ENCODE measurements at places on chromosomes 5 and 9.

DNA sequence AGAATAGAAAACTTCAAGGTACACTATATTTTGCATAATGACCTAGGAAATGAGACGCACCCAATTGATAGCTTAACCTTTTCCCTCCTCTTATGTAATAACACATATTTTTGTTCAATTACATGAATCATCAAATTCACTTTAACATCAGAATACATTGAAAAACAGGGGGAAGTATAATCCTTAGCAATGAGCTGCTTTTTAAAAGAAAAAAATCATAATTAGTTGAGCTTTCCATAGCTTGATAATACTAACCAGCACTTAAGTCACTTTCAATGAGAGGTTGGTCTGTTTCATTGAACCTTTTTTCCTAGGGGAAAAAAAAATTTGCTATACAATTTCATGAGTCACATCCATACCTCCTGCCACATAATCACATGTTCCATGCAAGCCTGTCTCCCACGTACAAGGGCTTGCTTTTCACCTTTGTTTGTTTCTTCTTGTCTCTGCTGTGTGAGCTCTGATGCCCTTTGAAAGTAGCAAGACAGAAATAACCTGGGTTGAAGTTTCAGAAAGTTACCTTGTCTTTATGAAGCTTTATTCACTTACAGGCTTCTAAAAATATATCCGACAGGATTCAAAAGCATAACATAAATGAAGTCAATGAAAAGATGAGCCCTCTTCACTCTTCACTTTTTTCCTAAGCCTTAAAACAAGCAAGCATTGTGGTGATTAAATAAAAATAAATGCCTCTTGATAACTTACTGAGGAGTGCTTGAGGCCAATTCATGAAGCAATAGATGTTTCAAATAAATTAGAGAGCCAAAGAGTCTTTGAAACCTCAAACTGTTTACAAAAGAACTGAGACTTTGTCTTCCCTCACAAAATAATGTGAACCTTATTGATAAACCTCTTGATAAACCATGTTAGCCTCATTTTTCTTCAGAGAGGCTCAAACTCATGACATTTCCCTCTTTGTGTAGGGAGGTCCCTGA lies 108.5 kb downstream of the FEM1C start:
- no peak for DNase-seq

GRCh38 chr5:115068239-115069086 lies 101.2 kb downstream of the TRIM36 start:
- no peak for DNase-seq

DNA sequence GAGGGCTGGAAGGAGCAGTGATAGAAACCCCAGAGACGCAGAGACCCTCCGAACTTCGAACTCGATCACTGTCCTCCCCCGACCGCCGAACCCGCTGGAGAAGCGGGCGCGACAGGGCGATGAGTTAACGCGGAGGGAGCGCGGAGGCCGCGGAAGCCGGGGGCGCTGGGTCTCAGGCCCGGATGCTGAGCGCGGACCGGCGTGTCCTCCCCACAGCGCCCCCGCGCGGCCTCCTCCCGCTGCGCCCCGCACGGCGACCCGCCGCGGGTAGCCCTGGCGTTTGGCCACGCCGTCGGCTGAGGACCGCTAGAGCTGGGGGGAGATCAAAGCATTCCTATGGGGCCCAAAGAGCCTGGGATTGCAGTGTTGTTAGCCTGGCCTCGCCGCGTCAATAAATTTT lies 7.7 kb upstream of the DMRT2 start:
- DNase-seq: no peak

DNA sequence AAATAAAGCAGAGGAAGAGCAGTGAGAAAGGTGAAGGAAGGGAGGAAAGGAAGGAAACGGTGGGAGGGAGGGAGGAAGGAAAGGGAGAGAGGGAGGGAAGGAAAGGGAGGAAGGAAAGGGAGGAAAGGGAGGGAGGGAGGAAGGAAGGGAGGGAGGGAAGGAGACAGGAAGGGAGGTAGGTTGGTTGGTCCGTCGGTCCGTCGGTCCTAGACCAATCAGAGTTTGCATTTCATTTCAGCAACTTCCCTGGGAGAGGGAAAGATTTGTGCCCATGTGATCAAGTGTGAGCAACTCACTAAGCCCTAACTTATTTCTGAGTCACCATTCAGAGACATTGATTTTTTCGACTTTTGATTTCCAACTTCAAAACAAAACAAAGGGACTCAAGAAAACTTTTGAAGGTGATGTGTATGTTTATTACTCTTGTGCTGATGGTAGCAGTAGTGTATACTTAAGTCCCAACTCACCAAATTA lies 18.8 kb downstream of the NANS start:
- no peak for DNase-seq

GRCh38 chr5:52888363-52888762 lies 100.6 kb downstream of the ITGA1 start:
- no peak for DNase-seq

DNA sequence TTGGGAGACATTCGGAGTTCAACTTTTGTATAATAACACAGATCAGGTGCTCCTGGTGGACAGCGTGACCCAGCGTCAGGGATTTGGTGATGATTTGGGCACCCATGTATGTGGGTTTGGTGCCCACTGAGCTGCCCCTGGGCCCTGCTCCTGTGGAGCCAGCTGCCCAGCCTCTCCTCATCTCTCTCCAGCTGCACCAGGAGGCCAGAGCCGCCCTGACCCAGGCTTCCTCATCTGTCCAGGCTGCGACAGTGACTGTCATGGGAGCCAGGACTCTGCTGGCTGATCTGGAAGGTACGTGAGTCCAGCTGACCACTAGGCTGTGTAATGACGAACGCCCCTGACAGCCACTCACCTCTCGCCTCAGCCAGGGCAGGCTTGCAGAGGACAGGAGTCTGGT lies 14.5 kb upstream of the AIF1L start:
- DNase-seq: no peak

DNA sequence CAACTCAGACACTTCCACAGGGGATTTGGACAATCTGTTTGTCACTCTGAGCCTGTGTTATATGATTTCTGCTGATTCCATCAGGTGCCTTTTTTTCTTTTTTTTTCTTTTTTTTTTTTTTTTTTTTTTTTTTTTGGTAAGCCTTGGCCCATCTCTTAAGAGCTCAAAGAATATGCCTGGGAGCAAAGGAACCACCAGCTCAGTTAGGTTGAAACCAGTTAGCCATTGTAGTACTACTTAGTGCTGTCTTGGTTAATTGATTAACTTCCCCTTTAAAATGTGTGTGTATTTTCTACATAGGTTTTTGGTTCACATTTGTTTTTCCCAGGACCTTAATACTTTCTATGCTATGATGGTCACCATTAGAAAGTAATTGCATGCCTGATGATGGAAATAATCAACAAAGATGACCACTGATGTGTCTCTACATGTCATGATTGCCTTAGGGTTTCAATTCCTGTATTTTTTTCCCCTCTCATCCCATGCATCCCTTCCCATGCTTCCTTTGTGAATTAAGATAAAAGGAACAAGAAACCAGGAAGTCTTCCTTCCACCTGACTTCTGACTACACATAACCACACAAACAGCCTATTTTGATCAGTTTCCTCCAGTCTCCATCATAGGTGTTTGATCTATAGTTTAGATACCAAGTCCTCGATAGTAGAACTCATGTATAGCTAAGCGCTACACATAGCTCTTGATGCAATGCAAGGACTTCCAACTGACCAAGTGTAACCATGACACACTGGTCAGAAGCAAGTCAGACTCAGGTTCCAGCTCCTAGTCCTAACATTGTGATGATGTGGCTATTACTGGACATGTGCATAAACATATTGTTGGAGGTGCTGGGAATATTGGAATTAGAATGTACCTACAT lies 306.1 kb downstream of the EFNA5 start:
- no peak for DNase-seq

GRCh38 chr5:122500245-122501088 lies 188.4 kb downstream of the SNCAIP start:
- DNase-seq: no peak

DNA sequence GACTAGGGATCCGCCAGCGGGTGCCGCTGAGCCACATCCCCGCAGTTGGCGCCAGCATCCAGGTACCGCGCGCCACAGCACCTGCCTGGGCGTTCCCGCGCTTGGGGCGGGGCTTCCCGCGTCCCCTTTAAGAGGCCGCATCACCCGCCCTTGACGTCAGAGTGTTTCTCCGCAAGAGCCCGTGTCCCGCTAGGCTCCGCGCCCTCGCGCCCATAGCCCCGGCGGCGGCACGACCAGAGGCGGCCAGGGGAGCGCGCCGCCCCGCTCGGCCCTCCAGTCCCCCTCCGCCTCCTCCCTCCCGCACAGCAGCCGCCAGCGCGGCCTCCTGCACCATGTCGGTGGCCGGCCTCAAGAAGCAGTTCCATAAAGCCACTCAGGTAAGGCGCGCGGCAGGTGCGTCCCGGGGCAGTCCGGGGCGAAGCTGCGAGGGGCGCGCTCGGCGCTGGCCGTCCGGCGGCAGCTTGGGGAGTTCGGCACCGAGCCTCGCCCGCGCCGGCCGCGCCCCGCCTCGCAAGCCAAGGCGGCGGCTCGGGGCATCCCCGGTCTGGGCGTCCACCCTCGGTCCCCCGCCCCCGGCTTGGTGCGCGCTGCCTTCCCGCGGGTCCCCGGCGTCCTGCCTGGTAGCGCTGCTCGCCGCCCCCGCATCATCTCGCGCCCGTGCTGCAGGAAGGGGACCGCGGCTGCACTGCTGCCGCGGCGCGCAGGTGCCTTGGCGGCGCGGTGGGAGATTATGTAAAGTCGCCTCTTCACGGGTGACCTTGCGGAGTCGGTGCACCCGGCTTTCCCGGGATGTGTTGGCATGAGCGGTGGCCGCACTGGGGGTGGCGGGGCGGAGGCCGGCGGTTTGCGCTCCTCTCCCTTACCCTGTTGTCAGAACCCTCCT lies at the start of gene SH3GL2:
TSS of gene SH3GL2 (plus strand) at position 156 of the 883 bp plus-strand sequence.
- no peak for DNase-seq

DNA sequence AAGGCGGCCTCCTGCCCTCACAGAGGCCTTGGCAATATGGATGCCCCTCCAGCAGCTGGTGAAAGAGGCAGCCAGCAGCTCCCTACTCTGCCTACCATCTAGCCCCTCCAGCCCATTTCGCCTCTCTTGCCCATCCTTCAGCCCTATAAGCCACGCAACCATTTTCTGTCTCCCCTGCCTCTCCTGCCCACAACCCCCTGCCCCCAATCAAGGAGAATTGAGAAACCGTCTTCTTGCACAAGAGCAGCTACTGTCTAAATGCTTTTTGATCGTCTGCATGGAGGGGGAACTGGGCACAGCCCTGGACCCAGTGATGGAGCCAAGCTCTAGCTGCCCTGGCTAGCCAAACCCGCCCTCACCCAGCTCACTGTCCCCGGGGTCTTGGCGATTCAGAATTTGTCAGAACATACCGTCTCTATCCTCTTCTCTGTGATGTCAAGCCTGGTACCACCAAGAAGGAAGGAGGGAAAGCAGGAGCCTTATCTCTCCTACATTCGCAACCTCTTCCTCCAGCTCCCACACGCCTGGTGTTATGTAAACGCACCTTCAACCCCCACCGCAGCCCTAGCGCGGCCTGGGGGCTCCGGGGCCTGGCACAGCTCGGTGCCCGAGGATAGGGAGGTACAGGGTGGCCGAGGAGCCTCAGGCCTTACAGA lies 1.2 kb downstream of the SPRY4 start:
- DNase-seq: no peak

Data from fibroblast of skin of left quadriceps (primary cell).